ENCODE measurements at places on chromosomes 12 and 14.

DNA sequence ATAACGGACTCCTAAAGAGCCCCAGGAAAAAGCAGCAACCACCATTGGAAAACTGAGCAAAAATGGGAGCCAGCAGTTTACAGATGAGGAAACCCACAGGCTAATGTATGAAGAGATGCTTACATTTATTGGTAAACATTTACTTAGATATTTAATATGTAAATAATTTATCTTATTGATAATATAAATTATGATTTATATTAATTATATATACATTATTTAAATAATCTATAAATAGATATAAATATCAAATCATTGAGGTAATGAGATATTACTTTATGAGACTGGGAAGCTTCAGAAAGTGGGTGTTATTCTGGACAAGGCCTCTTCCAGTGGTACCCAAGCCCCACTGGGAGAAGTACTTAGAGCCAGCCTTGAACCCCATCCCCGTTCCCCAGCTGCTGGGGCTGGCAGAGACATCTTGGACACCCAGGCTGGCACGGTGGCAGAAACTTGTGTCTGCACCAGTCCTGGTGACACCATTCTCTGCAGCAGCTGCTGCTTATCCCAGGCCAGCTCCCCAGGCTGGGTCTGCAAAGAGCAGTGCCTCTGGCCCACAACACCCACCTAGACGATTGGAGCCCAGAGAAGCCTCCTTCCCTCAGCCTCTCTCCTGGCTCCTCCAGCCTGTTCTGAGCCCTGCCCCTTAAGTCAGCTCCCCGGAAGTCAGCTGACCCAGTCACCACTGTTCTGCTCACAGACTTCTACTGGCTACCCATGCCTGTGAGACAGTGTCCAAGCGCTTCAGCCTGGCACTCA, 25.9 kb downstream of the ISCA2 start:
- no peak for DNase-seq

DNA sequence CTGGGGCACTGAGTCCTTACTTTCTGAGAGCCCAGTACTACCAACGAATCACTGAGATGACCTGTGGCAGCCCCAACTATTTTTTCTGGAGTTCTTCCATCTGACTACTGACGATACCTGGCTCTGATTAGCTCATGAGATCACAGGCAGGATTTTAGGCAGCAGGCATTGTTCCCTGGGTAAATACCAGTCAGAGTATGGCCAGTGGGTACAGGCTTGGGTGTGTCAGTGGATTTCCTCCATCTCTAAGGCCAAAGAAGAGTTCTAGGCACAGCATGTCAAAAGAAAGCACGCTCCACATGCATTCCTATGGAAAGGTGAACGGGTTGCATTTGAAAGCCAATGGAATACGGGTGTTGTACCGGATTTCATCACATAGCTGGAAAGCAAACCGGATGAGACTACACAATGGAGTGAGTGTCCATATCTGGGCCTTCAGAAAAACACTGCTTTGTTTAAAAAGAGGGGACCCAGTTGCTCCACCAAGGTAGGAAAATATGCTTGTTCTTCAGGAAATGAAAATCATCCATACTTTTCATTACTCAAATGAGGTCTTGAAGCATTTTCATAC, 55.0 kb downstream of the PAX9 start:
- no peak for DNase-seq

- no peak for DNase-seq
Observed at GRCh38 chr12:94255006-94255405, 106.6 kb downstream of the PLXNC1 start.

GRCh38 chr14:72714871-72715214, 179.1 kb downstream of the DPF3 start:
- no peak for DNase-seq

- no peak for DNase-seq
Observed at GRCh38 chr14:64196814-64197411, 97.3 kb downstream of the ESR2 start.

DNA sequence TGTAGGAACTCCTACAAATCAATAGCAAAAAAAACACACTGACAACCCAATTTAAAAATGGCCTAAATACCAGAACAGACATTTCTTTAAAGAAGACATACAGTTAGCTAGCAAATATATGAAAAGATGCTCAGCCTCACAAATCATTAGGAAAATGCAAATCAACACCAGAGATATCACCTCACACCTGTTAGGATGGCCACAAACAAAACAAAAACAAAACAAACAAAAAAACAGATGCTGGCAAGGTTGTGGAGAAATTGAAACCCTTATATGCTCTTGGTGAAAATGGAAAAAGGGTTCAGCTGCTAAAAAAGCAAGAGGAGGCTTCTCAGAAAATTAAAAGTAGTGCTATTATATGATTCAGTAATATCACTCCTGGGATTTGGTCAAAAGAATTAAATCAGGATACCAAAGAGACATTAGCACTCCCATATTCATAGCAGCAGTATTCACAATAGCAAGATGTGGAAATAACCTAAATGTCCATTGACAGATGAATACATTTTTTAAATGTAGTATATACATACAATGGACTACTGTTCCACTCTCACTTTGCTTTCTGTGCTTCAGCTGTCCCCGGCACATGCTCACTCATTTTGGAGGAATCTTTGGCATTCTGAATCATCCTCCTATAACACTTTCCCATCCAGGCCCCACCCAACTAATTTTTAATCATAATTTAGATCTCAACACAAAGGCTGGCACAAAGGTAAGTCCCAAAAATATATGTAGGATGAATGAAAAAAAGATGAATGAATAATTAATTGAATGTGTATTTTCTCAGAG, 99.1 kb downstream of the SYT1 start:
- DNase-seq: no peak

GRCh38 chr14:72679536-72680151, 214.3 kb downstream of the DPF3 start:
- no peak for DNase-seq

- no peak for DNase-seq
Observed at GRCh38 chr14:71966528-71966927, 34.3 kb downstream of the RGS6 start.

- no peak for DNase-seq
Observed at GRCh38 chr14:68285421-68286179, 466.0 kb downstream of the RAD51B start.

- DNase-seq: no peak
Observed at GRCh38 chr12:59093073-59093772, 172.9 kb upstream of the LRIG3 start.

GRCh38 chr12:3538466-3539030, 47.5 kb downstream of the PRMT8 start:
- DNase-seq: no peak

- DNase-seq: no peak
Observed at GRCh38 chr12:66862356-66862985, 183.6 kb upstream of the GRIP1 start.

GRCh38 chr12:59695379-59695778, 99.5 kb downstream of the SLC16A7 start:
- DNase-seq: no peak

DNA sequence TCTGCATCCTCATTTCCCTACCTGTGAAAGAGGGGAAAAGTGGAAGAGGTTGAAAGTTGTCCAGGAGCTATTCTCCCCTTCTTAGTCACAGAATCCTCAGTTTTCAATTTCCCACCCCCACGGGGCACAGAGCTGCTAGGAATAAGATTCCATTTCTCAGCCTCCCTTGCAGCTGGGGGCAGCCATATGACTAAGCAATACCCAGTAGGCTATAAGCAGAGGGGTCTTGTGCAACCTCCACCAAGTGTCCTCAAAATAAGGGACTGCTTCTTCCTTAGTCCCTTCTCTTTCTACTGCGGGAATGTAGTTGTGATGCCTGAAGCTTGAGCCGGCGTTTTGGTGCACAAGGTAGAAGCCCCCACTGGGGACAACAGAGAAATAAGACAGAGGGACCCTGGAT, 40.9 kb downstream of the VWF start:
- no peak for DNase-seq

DNA sequence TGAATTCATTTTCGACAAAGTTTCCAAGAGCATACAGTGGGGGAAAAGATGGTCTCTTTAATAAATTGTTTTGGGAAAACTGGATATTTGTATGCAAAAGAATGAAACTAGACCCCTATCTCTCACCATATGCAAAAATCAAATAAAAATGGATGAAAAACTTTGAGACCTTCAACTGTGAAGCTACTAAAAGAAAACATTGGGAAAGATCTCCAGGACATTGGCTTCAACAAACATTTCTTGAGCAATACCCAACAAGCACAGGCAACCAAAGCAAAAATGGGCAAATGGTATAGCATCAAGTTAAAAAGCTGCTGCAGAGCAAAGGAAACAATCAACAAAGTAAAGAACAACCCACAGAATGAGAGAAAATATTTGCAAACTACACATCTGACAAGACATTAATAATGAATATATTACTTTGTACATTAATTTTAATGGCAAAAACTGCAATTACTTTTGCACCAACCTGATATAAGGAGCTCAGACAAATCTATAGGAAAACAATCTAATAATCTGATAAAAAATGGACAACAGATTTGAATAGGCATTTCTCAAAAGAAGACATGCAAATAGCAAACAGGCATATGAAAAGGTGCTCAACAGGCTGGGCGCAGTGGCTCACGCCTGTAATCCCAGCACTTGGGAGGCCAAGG, 50.7 kb downstream of the NUBPL start:
- DNase-seq: no peak

GRCh38 chr14:98022541-98023520, 1225.6 kb downstream of the VRK1 start:
- DNase-seq: no peak

- peak; percentile 53 for DNase-seq
Observed at GRCh38 chr12:94532490-94533422, 73.1 kb upstream of the CEP83 start.

GRCh38 chr14:100856056-100856950, 30.4 kb downstream of the MEG3 start:
- no peak for DNase-seq

DNA sequence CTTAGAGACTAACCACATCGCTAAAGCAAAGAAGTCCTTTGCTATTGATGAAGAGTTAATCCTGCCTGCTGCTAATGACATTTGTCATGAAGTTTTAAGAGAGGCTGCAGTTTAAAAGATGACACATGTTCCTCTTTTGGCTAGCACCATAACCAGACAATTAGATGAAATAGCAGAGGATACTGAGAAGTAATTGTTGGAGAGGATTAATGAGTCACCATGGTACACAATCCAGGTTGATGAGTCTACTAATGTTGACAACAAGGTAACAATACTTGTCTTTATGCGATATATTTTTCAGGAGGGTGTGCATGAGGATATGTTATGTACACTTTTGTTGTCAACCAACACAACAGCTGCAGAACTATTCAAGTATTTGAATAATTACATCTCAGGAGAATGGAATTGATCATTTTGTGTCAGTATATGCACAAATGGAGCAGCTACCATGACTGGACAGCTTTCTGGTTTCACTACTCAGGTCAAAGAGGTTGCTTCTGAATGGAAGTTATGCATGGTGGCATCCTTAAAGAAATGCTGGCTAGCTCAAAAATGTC, 56.7 kb downstream of the LRRIQ1 start:
- DNase-seq: no peak

GRCh38 chr12:14993537-14994266, 20.9 kb downstream of the PDE6H start:
- no peak for DNase-seq

DNA sequence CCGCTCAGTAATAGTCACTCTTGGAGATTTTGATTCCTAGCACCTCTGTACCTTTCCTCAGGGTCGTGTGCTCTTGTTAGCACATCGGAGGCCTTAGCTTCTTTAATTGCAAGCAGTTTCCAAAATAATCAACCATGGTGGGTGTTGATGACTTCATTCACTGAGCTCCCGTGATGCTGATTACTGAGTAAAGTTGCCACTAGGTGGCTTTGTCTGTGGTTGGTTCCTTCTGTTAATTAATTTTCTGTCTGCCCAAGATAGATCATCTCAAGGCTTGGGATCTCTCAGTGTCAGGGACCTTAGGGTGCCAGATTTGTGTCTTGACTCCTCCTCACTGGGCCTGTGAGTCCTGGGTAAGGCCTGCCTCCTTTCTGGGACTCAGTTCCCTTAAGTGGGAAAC, 54.3 kb downstream of the PTPN11 start:
- DNase-seq: no peak

DNA sequence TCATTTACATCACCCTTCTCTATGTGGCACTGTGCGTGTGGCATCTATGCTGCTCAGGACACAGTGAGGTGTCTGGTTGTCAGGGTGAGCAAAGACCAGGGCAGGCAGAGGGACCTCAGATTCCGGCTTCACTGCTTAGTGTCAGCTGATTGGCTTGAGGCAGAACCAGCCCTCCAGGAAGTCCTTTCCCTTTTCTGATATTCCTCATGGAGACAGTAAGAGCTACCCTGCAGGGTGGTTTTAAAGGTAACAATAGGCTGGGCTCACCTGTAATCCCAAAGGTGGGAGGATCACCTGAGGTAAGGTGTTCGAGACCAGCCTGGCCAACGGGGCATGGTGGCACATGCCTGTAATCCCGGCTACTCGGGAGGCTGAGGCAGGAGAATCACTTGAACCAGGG, 129.3 kb upstream of the AMIGO2 start:
- DNase-seq: no peak

DNA sequence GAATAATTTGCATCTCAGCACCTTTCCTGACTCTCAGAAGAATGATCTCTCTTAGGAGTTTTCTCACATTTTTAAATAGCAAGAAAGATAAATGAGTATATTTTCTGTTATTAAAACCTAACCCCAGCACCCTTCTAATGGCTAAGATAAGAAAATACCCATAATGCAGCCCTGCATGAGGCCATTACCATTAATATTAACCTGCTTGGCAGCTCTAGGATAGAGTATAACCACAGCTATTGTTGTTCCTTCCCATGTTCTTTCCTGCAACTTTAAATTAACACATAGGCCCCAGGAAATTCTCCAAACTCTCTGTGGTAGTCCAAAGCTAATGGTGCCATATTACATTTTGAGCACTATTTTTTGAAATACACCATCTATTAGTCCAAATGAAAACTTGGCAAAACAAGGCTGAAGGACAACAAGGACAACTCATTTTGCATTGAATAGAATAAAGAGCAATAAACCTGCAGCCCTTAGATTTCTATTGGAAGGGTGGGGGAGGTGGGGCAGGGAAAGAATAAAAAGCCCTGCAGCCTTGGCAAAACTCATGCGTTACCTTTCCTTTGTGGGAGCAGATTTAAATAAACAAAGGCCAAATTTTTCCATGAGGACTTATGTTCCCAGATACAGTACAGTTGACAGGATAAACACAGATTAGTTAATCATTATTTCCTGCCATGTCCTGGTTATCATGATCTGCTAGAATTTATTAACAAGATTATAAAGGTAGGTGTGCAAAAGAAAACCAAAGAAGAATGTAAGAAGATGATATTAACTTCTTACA, 46.9 kb downstream of the BTG1 start:
- DNase-seq: no peak

DNA sequence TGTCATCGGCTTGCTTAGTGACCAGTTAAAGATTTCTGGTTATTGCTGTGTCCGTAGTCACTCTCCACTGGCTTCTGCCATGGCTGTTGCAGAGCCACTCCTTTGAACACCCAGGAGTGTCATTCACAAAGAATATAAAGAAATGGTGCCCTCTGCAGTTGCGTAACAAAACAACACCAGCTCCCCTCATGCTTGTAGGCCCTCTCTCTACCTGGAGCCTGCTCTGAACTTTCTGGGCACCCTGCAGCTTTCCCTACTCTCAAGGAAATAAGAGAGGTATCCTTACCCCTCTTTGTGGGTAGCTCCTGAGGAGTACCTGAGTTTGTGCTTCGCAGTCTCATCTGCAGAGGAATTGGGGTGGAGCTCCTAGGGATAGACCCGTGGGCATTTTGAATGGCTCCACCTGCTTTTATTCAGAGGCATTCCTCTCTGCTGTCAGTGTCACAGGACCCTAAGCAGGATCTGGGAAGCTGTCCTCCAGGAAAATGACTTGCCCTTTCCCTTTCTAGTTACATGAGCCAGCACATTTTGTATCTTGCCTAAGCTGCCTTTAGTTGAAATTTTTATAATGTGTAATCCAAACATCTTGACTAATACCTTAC, 97.2 kb upstream of the TMEM260 start:
- no peak for DNase-seq
